Femur (tissue), 1 donor: ENCODE measurements at places on chromosomes 12 and 14.

DNA sequence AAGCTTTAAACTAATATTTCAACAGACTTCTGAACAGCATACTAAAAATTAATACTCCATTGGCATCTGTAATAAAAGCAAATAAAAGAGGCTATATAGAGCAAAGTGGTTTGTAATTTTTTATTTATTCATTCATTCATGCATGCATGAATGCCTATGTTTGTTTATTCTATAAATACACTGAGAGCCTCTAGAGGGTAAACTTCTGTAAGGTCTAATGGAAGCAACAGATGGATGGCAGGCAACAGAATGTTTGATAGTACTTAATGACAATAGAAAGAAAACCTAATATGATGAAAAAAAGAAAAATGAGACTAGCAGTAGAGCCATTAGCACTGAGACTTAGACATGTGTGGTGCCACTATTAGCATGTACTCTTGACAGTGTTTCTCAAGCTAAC, 253.1 kb downstream of the CCDC91 start:
- no peak for DNase-seq

DNA sequence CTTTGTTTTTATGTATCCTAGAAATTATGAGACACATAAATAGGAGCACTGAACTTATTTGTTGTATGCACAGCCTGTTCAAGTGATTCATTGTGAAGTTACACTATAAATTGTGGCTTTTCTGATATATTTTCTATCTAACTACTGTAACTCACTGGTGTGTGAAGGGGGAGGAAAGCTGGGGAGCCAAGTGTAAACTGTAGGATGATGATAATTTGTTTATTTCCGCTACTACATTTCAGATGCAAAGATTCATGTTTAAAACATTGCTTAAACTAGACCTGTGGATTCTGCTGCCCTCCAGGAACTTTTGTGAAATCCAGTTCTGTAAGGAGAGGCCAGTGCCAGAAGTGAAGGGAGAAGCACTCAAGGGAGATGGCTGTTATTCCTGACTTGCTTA, 3.3 kb downstream of the TMTC2 start:
- DNase-seq = no peak

DNA sequence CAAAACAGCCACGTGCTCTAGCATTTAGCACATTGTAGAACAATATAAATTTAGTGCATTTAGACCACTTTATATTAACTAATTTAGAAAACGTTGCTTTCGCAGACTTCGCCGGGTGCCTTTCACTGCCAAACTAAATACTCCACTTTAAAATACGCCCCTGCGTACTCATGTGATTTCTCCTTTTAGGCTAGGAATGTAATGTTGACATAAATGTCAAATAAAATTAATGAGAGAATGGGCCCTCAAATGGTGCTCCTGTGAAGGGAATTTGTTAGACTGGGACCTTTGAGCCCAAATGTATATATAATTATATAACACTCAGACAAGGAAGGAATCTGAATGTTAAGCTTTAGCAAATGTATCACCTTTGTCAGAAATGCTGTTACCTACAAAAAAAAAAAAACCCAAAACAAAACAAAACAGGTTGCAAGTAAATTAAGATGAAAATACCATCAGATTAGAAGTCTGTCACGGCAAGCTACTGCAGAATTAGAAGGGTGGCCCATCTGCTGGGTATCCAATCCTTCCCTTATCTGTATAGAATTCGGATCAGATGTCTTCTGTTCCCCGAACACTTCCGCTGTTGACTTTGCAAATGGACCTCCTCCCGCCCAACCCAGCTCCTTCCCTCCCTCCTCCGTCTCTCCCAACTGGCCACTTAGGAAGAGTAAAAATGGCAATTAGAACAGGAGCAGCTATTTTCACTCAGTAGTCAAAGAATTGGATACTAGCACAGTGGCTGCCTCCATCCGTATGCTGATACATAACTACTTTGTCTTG, 159.3 kb upstream of the FOXN3 start:
- no peak for DNase-seq

GRCh38 chr14:28762303-28762954, 4.2 kb upstream of the FOXG1 start:
- no peak for DNase-seq

DNA sequence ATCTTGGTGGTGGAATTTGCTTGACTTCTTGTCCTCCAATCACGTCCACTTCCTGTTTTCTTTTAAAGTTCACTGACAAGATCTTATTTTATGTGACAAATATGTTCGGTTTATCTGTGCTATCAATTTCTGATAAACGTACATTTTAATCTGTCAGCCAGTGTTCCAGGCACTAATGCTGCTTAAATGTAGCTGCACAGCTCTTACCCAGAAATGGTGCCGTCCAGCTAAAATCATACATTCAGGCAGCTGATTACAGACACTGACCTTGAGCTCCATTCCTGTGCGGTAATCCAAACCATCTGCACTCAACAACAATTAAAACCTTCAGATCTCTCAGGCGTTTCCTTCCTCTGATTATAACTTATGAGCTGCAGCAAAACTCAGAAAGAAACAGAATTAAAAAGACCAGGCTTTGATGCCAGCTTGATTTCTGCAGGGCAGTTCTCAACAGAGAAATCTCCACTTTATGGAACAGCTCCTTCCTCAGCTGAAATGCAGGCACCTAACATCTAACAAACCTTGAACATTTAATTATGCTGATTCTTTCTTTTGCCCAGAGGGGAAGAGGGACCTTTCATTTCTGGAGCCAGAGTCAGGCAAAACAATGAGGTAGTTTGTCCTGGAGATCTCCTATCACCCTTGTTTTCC, 26.4 kb upstream of the RASSF3 start:
- no peak for DNase-seq

DNA sequence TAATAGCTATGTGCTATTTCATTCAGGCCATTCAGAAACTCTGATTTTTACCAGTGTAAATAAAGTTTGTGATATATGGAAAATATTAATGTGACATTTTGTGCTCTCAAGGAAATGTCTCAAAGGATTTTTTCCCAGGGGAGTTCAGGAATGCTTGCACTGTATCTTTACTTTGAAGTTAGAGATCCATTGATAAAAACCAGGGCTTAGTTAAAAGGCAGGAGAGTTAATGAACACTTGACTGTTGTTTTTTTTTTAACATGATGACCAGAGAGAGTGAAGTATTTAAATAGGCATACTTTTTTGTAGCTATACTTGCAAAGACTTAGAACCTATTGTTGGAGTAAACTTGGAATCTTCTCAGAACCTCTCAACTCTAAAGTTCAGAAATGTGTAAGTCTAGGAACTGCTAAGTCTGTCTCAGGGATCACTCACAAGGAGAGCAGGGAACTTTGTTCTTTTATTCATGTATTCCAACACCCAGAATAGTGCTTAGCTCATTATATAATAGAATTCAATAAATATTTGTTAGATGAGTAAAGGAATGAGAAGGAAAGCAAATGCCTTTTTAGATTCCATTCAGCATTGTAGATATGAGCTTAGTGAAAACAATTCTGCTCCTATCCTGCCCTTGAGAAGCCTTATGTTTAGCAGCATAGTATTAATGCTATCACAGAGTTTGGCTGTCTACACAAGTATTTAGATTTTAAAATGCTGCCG, 117.5 kb downstream of the DAAM1 start:
- no peak for DNase-seq

DNA sequence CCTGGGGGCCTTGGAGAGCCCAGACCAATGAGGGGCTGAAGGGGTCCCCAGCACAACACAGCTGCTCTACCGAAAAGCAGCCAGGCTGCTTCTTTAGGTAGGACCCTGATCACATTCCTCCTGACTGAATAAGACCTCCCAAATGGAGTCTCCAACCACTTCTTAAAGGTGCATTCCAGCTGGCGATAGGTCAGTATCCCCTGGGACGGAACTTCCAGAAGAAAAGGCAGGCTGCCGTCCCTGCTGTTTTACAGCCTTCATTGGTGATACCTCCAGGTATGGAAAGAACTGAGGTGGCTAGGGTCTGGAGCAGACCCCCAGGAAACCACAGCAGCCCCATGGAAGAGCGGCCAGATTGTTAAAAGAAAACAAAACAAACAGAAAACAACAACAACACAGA, 340.6 kb downstream of the BTG1 start:
- DNase-seq = no peak

DNA sequence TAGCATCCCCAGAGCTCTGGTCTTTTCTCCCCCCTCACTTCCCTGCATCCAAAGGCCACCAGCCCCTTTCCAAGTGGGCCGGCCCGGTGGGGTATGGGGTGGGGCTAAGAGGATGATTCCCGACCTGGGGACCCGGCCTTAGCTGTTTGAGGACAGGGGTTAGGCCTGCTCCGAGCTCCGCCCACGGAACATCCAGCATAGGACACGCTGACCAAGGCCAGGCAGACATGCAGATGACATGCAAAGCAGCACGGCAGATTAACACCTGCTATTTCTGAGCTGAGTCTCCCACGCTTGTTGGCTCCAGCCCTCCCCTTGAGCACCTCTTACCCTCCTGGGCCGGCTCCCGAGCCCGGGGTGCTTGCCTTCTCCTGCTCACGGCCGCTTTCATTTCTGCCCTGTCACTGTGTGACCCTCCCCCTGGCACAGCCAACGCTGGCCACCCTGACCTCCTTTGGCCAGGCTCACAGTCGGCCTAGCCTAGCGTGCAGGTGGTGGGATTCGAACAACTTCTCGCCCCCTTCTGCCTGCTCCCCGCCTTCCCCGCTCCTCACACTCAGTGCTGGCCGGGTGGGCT, 40.2 kb downstream of the TEAD4 start:
- DNase-seq = no peak

- DNase-seq = no peak
Observed at GRCh38 chr14:76208340-76208739, 56.6 kb downstream of the GPATCH2L start.

- DNase-seq = no peak
Observed at GRCh38 chr12:105611340-105611739, 280.8 kb downstream of the C12orf75 start.

DNA sequence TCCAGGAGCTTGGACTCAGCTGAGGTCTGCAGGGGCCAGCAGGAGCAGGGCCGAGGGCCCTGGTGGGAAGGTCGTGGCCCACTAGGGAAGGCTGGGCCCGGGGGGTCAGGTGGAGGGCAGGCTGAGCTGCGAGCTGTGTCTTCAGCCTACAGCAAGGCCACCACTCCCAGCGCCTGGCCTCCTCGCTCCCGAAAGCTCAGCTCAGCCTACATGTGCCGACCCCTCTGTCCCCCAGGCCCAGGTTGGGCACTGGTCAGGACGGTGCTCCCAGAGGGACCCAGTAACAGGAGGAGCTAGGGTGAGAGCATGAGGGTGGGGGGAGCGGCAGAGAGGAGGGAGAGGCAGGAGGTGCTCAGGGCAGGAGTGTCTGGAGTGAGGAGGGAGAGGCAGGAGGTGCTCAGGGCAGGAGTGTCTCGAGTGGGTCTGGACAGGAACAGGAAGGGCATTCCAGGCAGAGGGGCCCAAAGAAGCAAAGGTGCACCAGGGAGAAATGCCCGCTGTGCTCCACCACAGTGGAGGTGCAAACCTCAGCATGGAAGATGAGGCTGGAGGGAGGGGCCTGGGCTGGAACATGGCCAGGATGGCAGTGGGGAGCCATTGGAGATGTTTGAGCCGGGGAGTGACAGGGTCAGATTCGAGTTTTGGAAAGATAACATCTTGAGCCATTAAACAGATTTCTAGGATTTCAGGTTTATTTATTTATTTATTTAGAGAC, 29.1 kb upstream of the GPR132 start:
- peak; percentile 44 for DNase-seq

GRCh38 chr12:45186762-45187161, 29.1 kb upstream of the ANO6 start:
- DNase-seq = no peak

GRCh38 chr12:50599366-50600095, 94.7 kb downstream of the DIP2B start:
- DNase-seq = no peak

GRCh38 chr12:109681986-109682707, 31.5 kb upstream of the FAM222A start:
- no peak for DNase-seq
